NCI-H460 (cell line): ENCODE measurements at places on chromosomes 5 and 9.

DNA sequence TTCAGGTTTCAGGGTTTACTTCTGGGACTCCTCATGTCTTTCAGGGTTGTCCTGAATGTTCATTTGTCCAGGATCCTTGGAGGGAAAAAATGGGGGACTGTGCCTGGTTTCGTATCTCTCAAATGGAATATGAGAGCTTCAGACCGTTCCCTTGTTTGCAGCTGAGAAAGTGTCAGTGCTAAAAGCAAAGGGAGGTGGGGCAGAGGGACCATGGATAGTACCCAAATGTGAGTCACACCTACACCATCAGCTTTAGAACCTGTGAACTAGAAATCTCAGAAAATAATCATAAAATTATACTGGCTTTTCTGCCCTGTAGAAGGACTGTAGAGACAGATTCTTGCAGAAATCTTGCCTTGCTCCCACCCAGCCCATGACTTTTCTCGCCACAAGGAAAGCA, 84.3 kb upstream of the TAF11L2 start:
- DNase-seq, result no peak

DNA sequence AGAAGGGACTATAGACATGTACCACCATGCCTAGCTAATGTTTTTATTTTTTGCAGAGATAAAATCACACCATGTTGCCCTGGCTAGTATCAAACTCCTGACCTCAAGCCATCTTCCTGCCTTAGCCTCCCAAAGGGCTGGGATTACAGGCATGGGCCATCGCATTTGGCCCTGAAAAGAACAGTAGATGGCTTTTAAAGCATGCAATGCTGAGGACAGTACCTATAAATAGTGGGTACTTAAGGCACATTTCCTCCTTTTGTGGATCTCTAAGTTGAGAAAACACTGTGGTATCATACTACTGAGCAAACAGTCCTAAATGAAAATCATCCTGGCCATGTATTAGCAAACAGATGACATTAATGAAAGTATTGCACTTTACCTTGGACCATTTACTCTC, 119.4 kb downstream of the TTC39B start:
- no peak for DNase-seq

- no peak for DNase-seq
Observed at GRCh38 chr5:91591076-91591475, 208.0 kb upstream of the ARRDC3 start.

- no peak for DNase-seq
Observed at GRCh38 chr5:100826133-100826532, 76.9 kb downstream of the ST8SIA4 start.

- DNase-seq, result no peak
Observed at GRCh38 chr9:131559421-131560000, 14.2 kb downstream of the PRRT1B start.

DNA sequence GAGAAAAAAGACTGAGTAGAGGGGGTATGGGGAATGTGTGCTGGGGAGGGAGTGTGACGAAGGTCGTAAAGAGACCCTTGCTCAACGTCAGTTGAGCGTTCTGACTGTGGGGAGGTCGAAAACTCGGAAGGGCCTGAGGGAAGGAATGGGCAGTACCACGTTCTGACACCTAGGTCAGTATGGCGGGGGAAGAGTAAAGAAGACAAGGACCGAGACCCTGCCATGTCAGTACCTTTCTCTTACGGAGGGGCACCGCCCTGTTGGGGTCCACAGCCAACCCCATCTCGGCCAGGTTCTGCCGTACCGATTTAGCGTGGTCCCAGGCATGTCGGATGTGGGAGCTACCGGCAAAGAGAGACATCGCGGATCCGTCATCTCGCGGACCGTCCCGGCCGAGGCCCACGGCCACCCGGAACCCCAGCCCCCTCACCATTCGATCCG, 375 bp downstream of the NOP16 start:
- DNase-seq, result no peak

- DNase-seq, result no peak
Observed at GRCh38 chr9:98727428-98727827, 18.7 kb upstream of the GABBR2 start.

- no peak for DNase-seq
Observed at GRCh38 chr5:102451082-102451481, 47.7 kb downstream of the SLCO6A1 start.

DNA sequence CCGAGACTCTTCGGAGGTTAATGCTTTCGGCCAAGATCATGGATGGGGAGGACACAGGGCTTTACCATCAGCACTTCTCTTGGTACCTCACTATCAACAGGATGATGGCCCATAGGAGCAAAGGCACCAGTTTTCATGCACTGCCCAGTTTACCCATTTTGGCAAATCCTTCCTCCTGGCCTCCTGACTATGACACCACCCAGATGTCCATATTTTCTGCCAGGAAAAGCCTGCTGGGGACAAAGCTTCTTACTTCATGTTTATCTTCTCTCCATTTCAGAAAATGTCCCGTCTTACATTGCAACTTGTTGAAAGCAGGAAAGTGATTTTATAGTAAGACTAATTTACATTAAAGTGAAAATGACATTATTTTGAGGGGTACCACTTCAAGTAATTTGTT, 61.4 kb upstream of the GAS1 start:
- DNase-seq, result no peak

- no peak for DNase-seq
Observed at GRCh38 chr5:10262995-10263394, 12.9 kb downstream of the CCT5 start.

GRCh38 chr5:617896-618295, 5.8 kb downstream of the CEP72 start:
- DNase-seq, result no peak

DNA sequence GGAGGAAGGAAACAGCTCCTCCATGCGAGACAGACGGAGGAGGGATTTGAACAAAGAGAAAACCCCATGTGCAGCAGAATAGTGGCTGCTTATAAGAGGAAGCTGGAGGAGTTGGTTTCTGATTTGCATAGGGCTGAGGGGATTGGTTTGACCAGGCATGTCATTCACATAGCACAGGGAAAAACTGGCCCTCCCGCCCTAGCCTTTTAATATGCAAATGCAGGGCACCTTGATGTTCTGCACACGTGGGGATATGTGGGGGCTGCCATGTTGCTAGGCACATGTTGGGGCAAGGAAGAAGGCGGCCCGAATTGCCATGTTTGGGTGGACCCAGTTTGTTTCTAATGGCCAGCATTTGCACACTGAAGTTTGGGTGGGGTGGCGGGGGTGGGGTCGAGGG, 42.2 kb downstream of the OSMR start:
- DNase-seq, result no peak

GRCh38 chr9:99350461-99350860, 128.4 kb downstream of the SEC61B start:
- no peak for DNase-seq

DNA sequence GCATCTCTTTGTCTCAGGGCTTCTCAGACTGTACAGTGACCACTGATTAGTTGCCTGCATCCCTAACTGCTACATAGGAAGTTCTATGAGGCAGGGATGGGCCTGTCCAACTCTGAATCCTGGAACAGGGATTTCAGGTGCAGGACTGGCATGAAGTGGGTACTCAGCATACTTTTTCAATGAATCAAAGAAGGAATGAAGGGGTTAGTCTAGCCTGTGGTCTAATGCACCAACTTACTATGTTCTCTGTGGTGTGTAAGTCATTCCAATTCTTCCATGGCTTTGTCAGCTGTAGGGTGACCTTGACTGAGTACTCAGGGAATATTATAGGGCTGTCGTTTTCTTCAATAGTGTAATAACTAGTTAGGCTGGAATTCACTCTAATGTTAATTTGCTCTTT, 8.3 kb downstream of the COL15A1 start:
- no peak for DNase-seq

- DNase-seq, result no peak
Observed at GRCh38 chr9:118366228-118366627, 662.0 kb downstream of the TLR4 start.

GRCh38 chr5:137167187-137167586, 331.9 kb downstream of the SPOCK1 start:
- no peak for DNase-seq

GRCh38 chr5:32837211-32837610, 126.1 kb downstream of the NPR3 start:
- DNase-seq, result peak; percentile 36

- DNase-seq, result no peak
Observed at GRCh38 chr5:50947906-50948683, 281.7 kb downstream of the PARP8 start.

DNA sequence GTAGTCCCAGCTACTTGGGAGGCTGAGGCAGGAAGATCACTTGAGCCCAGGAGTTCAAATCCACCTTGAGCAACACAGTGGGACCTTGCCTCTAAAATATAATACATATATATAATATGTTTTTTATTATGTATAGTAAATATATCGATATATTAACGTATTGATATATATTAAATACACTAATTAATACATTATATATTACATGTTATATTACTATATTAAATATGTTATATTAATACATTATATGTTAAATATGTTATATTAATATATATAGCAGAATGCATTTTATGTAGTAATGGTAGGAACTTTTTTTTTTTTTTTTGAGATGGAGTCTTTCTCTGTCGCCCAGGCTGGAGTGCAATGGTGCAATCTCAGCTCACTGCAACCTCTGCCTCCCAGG, 18.1 kb upstream of the BNC2 start:
- no peak for DNase-seq

GRCh38 chr9:111852291-111852690, 44.3 kb upstream of the UGCG start:
- DNase-seq, result no peak

DNA sequence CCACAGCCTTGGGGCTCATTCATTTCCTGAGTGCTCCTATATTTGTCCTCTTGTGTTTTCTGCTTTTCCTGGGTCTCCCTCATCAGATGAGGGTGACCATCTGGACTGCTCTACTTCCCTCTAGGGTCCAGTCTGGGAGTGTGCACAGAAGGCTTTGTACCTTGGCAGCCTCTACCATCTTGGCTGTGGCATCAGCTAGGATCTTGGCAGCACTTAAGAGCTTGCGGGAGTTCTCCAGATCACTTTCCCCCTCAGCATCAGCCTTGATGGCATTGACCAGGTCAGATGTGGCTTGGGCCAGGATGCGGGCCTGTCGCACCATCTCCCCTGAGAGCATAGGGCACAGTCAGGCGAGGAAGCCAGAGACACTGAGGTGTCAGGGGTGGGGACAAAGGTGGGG, 15.8 kb downstream of the TLN1 start:
- no peak for DNase-seq

- DNase-seq, result peak; percentile 7
Observed at GRCh38 chr5:159262472-159262858, 625 bp upstream of the UBLCP1 start.

DNA sequence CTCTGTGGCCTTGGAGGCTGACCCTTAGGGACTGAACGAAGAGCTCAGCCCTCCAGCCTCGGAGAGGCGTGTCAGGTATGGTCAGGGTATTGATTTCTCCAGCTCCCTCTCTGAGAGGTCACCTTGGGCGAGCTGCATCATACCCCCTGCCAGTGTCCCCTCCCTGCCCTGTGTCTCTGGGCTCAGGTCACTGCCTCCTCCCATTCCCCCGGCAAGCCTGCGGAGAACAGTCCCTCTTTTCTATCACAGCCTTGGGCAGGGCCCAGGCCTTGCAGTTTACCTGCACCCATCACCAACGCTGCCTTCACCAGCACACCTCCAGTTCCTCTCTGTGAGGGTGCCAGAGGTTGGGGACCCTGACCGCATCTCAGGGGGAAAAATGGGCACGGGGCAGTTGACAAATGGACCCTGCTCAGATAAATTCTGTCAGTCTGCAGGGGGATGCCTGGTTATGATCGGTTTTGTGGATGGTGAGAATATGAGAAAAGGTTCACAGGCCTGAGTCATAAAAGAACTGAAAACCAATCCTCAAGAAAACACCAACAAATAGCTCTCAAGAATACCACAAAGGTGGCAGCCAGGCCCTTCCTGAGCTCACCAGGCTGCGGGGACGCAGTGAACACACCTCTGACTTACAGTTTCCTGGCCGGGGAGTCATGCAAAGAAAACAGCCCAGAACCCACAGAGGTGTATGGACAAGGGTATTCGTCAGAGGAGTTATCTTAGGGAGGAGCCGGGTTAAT, 24.7 kb upstream of the RXRA start:
- DNase-seq, result no peak

DNA sequence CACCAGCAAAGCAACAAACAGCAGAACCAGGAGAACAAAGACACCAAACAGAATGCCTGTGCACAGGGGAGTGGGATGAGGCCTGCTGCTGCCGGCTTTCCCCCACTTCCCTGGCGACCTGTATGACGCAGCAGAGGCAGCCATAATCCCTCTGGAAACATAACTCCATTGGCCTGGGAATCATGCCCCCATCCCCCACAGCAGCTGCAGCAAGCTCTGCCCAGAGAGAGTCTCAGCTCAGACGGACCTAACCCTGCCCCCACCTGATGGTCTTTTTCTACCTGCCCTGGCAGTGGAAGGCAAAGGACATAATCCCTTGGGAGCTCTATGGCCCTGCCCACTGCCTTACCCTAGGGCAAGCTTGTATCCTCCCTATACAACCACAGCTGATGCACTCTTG, 81.8 kb upstream of the FANCC start:
- DNase-seq, result no peak

- DNase-seq, result no peak
Observed at GRCh38 chr9:353077-353476, 138.4 kb downstream of the DOCK8 start.

GRCh38 chr9:108751369-108751768, 104.4 kb downstream of the ACTL7B start:
- no peak for DNase-seq

DNA sequence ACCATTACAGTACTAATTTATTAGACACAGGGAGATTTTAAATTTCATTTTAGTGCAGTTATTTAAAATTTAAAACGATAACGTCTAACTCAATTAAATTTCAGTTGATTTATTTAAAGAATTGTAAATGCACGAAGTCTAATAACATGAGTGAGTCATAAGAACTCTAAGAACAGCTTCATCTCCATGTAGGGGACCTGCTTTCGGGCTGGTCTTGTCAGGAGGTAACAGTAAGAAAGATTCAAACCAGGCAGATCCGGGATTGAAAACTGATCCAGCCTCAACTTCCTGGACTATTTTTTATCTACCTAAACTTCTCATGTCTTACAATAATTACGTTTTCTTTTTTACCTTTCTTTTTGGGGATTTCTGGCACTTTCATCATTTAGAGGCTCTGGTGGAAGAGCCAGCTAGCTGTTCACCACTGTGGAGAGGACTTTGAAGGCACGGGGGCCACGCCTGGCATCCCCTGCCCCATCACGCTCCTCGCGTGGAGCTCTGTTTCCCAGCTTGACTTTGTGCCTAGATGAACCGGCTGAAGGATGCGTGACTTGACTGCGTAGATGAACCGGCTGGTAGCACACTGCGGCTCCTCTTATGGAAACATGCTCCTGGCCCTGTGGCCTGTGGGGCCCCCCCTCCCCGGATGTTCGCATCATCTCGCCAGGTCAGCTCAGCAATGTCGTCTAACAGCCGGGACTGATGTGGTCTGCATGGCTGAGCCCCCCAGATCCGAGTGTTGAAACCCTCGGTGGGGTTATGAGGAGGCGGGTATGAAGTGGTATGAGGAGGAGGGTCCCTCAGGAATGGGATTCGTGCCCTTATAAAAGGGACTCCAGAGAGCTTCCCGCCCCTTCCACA, 26.0 kb downstream of the NDUFS6 start:
- no peak for DNase-seq
